ENCODE measurements at places on chromosomes 13 and 19.

DNA sequence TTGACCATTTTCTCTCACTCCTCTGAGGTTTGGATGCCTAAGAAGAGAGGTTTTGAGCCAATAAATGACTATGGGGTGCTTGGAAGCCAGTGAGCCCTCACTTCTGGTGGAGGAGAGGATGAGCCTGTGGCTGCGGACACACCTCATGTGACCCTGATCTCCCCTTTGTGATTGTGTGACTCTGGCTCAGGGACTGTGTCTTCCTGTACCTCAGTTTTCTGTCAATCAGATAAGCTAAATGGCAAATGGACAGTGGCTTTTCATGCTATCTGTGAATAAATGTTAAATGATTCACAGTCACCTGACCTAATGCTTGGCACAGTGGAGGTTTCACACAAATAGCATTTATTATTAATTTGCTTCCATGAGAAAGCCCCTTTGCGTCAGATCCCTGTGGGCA, 2.7 kb downstream of the PSG8 start:
- no peak for DNase-seq

- no peak for DNase-seq
These were observed 32.7 kb downstream of the KDM4B start for GRCh38 chr19:5001615-5002014.

- DNase-seq: no peak
These were observed 53.8 kb downstream of the ZDHHC20 start for GRCh38 chr13:21405309-21405708.

DNA sequence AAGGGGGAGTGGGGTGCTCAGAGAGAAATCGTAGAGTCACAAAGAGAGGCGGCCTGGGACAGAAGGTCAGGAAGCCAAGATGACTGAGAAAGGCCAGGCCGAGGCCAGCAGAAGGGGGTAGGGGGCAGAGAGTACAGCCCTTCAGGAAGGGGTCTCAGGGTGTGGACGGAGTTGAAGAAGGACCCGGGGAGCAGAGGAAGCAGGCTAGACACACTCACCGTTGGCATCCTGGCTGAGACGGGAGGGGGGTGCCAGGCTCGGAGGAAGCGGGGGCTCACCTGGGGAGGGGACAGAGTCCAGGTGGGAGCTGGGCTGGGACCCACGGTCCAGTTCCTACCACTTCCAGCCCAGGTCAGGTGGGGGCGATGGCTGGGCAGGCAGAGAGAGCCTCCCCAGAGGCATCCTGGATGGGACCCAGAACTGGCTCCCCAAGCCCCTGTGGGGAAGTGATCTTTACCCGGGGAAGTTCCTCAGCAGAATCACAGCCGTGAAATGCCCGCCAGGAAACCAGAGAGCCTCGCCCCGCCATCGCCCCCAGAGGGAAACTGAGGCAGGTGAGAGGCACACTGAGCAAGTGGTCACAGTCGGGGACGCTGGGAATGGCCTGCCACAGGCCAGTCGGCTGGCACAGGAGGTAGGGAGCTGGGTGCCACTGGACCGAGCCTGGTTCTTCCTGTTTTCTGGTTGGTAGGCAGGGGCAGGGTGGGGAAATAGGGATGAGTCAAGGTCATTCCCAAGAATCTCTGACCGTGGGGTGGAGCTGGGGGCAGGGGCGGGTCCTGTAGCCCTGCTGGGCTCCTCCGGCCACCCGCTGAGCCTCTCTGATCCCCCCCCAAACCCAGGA, 1.4 kb downstream of the MATK start:
- no peak for DNase-seq

- DNase-seq: no peak
These were observed 152.1 kb downstream of the POSTN start for GRCh38 chr13:37446503-37446902.

DNA sequence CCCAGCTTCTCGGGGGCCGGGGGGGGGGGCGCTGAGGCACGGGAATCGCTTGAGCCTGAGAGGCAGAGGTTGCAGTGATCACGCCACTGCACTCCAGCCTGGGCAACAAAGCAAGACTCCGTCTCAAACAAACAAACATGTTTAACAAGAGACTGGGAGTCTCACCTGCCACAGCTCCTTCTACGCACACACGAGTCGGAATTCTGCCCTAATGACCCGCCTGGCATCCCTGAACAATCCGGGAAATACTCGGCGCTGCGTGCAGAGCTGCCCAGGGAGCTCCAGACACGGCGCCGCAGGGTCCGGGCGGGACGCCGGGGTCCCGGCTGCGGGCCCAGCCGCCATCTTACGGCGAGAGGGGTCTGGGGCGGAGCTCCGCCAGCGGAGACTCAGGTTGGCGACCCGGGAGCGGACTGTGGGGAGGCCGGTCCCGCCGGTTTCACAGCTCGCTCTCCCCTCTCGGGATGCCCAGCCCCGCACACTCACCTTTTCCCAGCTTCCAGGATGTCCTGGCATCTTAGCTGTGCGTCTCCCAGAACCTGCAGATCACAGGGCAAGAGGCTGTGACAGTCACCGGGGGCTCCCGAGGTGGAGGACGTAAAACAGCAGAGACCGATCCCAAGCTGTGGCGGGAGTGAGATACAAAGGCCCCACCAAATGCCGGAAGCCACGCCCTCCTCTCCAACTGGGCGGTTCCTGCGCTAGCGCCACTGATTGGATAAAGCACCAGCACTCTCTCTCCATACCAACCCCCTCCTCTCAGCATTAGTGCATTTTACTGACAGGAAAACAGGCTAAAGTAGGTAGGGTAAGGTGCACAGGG, 23.6 kb upstream of the ZNF724 start:
- DNase-seq: peak; percentile 88

DNA sequence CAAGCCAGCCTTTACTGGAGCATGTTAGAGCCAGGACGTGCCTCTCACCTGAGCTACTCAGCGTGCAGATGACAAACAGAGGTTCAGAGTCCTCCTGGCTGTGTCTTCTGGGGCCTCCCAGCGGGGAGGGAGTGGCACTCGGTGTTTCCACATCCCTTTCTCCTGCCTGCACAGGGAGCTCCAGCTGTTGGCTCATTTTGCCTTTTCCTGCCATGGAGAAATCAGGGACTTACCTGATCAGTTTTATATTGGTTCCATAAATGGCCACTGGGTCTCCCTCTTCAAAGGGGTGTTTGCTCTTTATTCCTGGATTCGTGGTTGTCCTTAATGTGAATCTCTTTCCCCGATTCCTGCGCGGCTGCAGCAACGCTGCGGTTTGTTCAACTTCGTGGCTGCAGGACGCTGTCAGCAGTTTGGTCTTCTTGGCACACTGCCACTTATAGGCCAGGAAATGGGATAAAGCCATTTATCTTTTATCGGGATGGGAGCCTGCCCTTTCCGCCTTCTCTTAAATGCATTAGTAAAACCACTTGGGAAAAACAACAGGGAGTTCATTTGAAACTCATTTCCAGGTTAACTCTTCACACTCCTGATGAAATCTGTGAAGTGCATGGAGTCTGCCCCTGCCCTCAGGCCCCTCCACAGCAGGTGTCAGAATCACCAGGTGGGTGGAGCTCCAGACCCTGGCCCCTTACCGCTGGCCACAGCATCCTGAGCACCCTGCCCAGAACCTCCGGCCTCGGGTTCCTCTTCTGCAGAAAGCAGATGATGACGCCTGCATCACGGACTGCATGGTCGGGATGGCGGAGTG, 39.8 kb upstream of the MCF2L start:
- no peak for DNase-seq

DNA sequence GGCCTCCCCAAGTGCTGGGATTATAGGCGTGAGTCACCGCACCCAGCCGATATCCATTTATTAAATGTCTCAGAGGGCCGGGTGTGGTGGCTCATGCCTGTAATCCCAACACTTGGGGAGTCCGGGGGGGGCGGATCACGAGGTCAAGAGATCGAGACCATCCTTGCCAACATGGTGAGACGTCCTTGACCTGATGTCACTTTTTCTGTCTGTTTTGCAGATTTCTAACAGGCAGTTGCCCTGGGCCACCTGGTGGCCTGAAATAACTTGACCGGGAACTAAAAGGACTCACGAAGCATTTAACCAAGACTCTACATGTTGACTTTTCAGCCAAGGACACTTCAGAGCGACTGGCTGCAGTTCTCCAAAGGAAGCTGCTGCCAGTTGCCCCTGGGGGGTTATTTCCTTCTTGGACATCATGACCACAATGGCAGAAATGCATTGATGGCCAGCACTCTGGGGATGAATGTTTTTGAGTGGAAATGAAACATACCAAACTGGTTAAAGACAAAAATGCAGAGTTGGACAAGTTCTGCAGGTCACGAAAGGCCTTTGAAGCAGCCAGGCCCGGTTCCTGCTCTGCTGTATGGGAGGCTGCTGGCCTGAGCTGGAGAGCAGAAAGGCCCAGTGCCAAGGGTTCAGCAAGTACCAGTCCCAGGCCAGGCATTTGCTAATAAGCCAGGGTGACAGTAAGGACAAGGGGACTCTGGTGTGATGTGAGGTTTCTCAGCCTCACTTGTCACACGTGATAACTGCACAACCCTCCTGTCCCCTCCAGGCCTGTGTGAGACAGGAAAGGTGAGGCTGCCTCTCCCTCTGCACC, 8.3 kb downstream of the ZNF837 start:
- no peak for DNase-seq

DNA sequence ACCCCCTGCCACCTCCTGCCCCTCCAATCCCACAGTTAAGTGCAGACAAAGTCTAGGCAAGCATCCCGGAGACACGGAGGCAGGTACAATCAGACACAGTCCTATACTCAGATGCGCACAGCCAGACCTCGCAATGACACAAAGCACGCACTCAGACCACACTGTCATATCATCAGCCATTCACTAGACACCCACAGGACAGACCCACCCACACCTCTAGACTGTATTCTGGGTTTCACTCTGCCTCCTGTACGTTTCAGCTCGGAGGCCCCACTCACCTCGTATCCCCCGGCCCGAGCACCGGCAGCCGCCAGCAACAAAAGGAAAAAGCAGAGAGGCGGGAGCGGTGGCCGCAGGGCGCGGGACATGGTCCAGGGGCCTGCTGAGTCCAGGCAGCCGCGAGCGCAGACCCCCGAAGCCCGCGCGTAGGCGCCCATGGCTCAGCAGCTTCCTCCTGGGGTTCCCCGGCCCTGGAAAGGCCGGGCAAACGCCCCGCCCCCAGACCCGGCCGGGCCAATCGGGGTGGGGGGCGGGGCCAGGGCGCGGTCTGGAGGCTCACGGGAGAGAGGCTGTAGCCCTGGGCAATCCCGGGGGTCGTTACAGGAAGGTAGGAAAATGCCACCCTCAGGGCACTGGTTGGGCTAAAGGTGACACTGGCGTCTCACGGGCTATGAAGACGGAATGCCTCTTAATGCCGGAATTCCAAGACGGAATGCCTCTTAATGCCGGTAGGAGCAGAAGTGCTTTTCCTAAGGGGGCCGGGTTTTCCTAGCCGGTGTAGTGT, at the start of the genes MAN2B1 and WDR83:
TSS of gene MAN2B1 (minus strand) at position 478 of the 784 bp plus-strand sequence. CDS start at position 437, 41 bp downstream.
TSS of gene WDR83 (plus strand) at position 543 of the 784 bp plus-strand sequence. CDS start 2,984 bp downstream, outside the sequence.
- DNase-seq: peak; percentile 68

Measured in hippocampal formation (tissue), 2 donors.